CD4-positive, alpha-beta T cell treated with Interleukin-4 for 1 hour (primary cell): ENCODE measurements at places on chromosomes 1 and 21.
A peak's percentile ranks its signal among the peaks of the same experiment; 100 is the strongest.

DNA sequence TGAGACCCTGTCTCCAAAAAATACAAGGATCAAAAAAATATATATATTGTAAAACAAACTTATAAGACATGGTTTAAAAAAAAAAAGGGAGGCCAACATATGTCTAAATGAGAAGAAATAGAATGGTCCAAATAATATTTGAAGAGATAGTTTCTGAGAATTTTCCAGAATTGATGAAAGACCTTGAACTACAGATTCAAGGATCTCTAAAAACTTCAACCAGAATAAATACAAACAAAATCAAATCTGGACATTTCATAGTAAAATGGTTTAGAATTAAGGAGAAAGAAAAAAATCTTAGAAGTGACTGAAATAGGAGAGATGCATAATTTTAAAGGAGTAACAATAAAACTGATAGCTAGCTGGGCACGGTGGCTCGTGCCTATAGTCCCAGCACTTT lies 45.5 kb upstream of the RCOR3 start:
- DNase-seq = no peak

GRCh38 chr1:67880056-67880601 lies 46.9 kb upstream of the GNG12 start:
- DNase-seq = no peak

- DNase-seq = no peak
Measured at GRCh38 chr1:60044881-60045280, 28.7 kb downstream of the C1orf87 start.

- no peak for DNase-seq
Measured at GRCh38 chr1:63945943-63946342, 172.1 kb downstream of the ROR1 start.

GRCh38 chr1:951364-951763 lies 7.7 kb downstream of the NOC2L start:
- no peak for DNase-seq

DNA sequence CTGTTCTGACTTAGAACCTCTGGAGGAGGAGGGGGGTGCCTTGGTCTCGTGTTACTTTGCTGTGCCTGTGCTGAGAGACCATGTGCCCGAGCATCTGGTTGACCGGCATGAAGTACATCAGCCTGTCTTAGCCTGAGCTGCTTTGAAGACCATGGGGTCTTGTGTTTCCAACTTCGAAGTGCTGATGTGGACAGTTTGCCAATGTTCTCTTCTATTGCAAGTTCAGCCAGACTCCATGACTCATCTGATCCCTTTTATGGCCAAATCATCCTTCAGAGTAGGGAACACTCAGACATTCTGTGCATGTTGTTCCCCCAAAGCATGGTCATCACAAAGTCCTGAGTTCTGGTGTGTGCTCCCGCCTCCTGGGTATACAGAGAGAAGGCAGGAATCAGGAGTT lies 6.0 kb upstream of the PLA2G2C start:
- no peak for DNase-seq

DNA sequence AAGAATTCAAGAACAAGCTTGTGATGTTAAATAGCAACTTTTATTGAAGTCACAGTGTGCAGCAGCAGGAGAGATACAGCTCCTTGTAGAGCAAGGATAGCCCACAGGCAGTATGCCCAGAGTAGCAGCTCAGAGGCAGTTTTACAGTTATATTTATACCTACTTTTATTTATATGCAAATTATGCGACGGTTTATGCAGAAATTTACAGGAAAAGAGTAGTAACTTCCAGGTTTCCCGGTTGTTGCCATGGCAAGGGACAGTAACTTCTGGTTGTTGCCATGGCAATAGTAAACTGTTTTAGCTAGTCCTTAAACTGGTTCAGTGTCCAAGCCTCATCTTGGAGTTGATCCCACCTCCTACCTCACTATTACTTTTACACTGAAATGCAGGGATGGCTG lies 344.6 kb upstream of the LYPLAL1 start:
- DNase-seq = no peak

DNA sequence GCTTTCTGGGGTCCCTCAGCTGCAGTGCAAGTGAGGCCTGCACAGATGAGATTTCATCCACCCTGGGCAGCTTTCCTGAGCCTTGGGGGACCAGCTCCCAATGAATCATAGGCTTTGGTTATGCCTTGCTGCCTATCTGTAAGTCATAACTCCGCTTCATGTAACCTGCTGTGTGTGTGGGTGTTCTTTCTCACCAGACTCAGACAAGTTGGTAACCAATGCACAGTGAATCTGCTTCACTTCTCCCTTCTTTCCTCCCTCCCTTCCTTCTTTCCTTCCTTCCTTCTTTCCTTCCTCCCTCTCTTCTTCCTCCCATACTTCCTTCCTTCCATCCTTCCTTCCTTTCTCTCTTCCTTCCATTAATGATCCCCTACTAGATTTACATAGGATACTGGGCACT lies 34.4 kb upstream of the PSMB2 start:
- no peak for DNase-seq

- DNase-seq = peak; percentile 48
Measured at GRCh38 chr1:24111996-24112779, at the start of gene MYOM3. TSS of gene MYOM3 (minus strand) at chr1:24112135. CDS start at chr1:24108636, 3,499 bp downstream.

GRCh38 chr1:110829955-110830553 lies 42.9 kb upstream of the CD53 start:
- peak; percentile 73 for DNase-seq

DNA sequence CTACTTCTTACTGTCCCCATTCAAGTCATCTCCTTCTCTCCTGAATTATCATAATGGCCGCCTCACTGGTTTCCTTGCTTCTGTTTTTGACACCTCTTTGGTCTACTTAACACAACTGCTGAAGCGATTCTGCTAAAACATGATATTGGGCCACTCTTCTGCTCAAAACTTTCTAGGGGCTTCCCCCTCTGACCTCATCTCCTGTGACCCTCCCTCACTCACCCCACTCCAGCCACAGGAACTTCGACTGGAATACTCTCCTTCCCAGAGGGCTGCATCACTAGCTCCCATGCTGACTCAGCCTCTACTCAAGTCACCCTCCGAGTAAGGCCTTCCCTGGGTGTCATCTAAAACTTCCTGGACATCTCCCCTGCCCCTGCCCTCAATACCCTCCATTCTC lies 35.7 kb downstream of the NRIP1 start:
- no peak for DNase-seq

- no peak for DNase-seq
Measured at GRCh38 chr1:16612332-16613172, 812 bp downstream of the NBPF1 start.

DNA sequence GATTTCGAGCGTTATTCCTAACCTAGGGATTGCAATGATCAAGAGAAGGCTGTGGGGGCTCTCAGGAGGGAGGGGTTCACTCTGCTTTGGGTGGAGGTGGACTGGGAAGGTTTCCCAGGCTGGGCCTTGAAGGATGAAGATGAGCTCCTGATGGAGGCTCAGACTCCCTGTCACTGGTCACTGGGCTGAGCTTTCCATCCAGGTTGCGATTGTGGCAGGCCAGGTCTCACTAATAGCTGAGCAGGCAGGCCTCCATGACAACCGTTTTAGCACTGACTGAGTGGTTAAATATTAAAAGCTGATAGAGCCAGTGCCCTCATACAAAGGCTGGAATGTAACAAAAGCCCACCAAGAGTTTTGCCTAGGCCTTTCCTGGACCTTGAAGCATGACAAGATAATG lies 36.2 kb upstream of the EFCAB14 start:
- DNase-seq = no peak

DNA sequence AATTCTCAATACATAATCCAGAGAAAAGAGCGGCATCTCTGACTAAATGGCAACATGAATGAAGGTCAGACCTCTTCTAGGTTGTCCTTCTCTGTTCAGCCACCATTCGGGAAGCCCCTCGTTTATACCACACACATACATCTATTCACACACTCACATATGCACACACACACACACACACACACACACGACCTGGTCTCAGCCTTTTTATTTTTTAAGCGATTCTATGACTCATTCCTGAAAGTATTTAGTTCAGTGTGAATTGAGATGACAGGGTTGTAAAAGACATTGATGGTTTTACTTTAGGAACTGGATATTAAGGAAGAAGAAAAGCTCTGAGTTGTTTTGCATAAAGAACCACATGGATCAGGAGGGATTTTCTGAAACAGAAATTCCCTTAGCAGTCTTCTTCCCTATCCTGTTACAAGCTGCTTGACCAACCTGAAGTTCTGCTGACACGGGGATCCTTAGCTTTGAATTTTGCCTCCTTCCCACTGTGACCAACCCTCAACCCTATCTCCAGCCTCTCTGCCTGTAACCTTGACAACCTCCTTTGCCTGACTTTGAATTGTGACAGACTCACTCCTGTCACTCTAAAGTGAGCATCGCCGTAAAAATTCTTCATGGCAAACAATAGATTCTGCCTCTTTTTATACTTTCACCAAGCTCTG lies 383.1 kb upstream of the ESRRG start:
- no peak for DNase-seq

DNA sequence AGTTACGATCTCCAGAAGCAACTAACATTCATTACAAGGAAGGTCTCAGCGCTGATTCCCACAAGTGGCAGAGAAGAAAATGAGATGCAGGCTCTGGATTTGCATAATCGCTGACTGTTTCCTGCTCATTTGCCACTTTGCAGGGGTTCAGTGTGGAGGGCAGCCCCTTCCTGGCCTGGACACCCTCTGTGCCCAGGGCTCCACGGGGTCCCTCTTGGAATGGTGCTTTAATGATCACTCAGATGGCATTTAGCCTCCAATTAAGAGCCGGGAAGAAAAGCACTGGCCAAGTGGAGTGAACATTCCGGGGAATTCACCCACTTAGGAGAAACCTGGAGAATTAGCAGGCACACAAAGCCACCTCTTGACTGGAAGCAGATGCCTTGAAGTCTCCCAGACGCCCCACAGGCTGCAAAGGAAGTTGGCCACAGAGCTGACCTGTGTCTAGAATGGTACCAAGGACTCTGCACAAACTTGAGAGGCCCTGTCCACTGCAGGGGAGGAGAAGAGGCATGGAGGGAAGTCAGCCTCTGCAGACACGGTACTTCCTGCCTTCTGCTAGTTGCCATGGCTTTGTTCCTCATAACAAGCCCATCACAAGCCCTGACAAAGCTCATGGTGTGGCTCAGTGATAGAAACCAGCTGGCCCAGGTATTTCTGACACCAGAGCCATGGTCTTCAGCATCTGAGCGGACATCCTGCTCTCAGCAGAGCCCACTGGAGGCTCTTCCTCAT lies 157.2 kb downstream of the KAZN start:
- DNase-seq = no peak

GRCh38 chr1:175548774-175549173 lies 194.6 kb downstream of the TNR start:
- no peak for DNase-seq

DNA sequence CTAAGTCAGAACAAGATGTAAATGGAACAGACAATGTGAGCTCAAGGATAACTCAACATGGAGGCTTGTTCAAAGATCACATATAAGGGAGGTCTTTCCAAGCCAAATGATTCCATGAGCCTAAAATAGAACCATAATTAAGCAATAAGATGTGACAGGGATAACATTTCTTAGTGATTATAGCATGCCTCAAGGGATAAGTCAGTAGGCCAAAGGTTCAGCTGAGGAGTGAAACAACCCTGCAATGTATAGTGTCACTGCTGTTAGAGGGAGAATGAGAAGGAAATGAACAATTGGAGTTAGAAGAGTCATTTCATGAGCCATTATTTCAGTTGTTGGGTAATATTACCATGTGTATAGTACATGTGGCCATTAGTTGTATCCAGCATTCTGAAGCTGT lies 25.0 kb downstream of the GORAB start:
- no peak for DNase-seq

GRCh38 chr1:181651276-181651675 lies 168.0 kb downstream of the CACNA1E start:
- DNase-seq = no peak

GRCh38 chr1:47618222-47618720 lies 180.4 kb downstream of the FOXD2 start:
- no peak for DNase-seq

DNA sequence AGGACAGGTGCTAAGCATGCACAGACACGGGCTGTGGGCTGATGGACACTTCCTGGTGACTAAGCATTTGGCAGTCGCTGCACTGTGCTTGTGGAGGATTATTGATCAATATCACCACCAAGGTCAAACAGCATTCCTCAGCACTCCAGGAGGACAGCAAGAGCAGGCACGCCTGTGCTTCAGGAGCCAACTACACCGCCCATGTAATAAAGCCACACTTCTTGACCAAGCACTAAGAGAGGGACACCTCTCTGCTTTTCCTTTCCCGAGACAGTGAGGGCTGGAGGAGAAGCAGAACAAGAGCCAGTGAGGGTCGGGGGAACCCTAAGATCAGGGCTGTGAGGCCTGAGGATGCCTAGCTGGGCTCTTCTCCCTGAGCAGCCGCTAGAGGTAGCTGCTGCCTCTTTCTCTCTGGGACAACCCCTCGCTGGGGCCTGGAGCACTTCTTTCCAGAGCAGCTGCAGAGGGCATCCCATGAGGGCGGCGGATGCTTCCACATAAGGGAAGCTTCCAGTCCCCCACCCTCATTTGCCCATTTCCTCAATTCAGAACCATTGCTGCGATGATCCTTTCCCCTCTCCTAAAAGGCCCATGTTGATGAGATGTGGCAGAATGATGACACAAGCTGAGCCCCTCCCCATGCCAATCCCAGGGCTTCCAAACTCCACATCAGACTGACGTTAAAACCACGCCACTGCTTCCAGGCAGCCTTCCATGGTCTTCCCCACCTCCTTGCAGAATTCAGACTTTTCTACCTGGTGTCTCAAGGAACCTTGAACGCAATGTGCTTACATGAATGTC lies 19.1 kb downstream of the RAB7B start:
- peak; percentile 30 for DNase-seq

DNA sequence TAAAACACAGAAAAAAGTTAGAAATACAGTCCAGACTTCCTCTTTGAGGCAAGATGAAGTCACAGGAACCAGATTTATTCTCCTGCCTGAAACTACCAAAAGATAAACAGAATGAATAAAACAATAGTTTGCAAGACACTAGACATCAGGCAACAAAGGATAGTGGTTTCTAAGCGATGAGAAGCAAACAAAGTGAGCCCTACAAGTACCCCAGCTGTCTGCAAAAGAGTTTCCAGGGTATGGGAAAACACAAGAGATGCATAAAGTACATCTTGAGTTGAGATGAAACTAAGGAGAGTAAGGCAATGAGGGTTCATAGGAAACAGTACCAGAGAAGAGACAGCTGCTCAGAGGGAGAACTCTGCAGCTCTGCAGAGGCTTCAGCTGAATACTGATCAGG lies 83.3 kb upstream of the COL24A1 start:
- DNase-seq = no peak

DNA sequence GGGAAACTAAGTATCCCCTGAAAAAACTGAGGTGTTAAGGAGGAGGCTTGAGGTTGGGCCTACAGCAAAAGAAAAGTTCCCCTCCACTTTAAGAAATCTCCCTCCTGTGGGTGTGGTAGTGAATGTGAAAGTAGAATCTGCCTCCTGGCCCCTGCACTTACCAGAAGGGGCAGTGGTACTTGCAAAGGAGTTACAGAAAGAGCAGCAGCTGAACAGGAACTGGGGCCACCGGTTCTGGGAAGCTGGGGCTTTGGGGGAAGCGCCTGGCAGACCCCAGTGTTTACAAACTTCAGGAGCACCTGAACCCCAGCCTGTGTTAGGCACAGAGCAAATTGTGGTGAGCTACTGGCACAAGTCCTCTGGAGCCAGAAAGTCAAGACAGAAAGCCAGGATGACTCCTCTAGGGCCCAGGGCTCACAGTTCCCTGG lies 250.2 kb upstream of the FGGY start:
- DNase-seq = peak; percentile 56
